A549 treated with ZK216348 at 1 μM for 4 hours (cell line): ENCODE measurements at places on chromosomes 2 and 18. TPM values are rescaled to one million over a fixed set of nuclear protein-coding genes. Genes with fewer than 3 reads are reported as not detected.

TMEM37 gene
- 1.5 to 2.1 TPM (median 1.6 TPM) in 5 replicates for total RNA-seq

RGPD3 gene
- 0.11 to 0.20 TPM (median 0.14 TPM) in 5 replicates for total RNA-seq

NFATC1 gene
- total RNA-seq: 4.3 to 6.2 TPM (median 6.0 TPM) in 5 replicates

AGXT gene
- not detected in 5 replicates for total RNA-seq

ANKRD62 gene
- not detected in 5 replicates for total RNA-seq
